ENCODE measurements at places on chromosomes 16 and 17. TPM values are rescaled to one million over a fixed set of nuclear protein-coding genes. Genes with fewer than 3 reads are reported as not detected.

OR4D1 gene
- total RNA-seq, result not detected

UBE2I gene
- 51.2 TPM for total RNA-seq

LRRC37A3 gene
- total RNA-seq, result 1.8 TPM

GAS7 gene
- total RNA-seq, result 0.32 TPM

CIITA gene
- total RNA-seq, result 0.15 TPM

NPIPB13 gene
- 0.65 TPM for total RNA-seq

SPATA32 gene
- total RNA-seq, result not detected

PRSS33 gene
- total RNA-seq, result not detected

DOC2B gene
- not detected for total RNA-seq

PARD6A gene
- 1.6 TPM for total RNA-seq

CBFA2T3 gene
- total RNA-seq, result not detected

SSTR5 gene
- not detected for total RNA-seq

MGAT5B gene
- 0.97 TPM for total RNA-seq

FBXO39 gene
- total RNA-seq, result 0.61 TPM

TBX2 gene
- total RNA-seq, result 0.32 TPM
